ENCODE measurements at places on chromosomes 3 and 15.

DNA sequence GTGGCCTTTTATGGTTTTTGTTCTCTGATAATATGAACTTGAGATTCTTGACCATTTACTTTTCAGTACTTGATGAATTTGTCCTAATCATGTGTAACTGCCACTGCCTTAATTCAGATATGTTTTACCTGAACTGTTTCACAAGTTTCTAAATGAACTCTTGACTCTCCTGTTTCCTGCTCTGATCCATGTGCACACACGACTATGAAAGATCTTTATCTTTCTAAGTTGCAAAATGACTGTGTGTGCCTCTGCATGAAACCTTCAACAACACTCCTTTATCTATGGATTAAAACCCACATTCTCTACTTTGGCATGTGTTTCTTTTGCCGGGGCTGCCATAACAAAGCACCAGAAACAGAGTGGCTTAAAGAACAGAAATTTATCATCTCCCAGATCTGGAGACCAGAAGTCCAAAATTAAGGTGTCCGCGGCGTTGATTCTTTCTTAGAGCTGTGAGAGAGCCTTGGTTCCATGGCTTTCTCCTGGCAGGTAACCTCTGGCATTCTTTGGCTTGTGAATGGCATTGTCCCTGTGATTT, 275.0 kb downstream of the ADAMTSL3 start:
- no peak for DNase-seq

DNA sequence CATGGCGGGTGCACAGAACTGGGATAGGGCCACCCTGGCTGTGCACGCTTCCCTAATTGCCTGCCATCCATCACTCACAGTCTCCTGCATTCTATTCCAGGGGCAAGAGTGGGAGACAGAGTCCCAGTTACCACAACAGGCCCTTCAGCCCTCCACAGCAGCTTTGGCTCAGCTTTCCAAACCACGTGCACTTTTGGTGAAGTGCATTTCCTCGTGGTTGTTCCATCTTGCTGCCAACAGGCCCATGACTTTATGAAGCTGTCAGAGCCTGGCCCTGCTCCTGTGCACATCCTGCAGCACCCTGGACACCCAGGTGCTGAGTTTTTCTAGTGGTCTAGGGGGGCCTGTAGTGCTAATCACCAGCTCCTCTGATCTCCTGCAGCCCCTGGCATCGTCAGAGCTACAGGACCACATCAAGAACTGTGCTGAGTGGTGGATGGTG, 110.2 kb downstream of the ADCY5 start:
- DNase-seq, result no peak

- DNase-seq, result no peak
Observed at GRCh38 chr3:31213869-31214486, 318.7 kb upstream of the STT3B start.

DNA sequence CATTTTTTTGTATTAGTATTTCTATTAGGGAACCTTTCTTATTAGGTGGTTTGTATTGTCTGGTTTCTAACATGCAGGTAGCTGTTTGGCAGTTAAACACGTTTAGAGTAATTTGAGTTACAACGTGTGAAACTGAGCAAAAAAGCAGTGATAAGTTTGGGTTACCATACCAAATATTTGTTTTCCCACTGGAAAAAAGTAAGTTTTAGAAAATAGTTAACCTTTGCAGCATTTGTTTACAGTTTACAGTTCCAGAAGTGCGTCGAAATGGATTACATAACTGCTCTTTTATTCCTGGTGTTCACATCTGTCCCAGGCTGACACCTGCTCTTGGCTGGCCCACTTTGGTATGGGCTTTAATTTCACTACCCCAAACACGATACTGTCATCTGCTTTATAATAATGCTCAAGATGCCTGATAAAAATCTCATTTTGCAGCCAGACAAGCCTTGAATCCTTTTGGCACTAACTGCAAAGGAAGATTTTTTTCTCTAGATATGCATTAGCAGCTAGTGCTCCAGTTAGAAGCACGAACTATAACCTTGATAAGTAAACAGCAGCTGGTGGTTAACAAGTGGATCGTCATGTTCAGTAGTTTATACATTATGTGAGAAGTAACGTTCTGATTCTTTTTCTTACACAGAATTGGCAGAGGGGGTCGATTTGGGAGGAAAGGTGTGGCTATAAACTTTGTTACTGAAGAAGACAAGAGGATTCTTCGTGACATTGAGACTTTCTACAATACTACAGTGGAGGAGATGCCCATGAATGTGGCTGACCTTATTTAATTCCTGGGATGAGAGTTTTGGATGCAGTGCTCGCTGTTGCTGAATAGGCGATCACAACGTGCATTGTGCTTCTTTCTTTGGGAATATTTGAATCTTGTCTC, 5.3 kb downstream of the EIF4A2 start:
- DNase-seq, result no peak

DNA sequence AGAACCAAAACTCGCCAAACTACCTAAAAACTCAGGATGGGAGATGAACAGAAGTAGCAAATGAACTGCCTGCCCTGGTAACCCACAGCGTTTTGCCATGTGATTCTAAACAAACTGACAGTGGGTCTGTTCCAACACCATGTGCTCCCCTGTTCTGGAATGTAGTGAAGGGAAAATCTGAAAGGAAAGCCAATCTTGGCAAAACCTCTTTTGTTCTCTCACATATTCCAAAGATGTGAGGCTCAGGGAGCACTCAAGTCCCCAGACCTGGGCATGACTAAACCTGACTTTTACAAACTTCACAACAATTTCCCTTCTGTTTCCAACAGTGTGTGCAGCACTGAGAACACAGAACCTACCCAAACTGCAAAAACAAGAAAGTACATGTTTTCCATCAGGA, 116.1 kb downstream of the IMPG2 start:
- no peak for DNase-seq

DNA sequence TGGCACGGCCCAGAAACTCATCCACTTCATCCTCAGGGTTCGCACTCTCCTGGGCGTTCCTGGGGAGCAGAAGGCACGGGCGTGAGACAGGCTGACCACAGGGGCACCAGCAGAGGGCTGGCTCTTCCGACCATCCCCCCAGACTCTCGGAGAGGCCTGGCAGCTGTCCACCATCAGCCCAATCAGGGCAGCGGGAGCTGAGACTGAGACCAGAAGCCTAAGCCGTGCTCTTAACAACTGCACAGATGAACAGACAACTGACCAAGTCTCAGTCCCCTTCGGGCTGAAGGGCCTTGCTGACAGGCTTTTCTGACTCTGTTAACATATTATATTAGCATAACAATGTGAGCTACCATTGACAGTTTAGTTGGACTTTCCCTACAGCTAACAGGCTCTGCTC, 118.0 kb downstream of the SEC22A start:
- DNase-seq, result peak; percentile 37

- no peak for DNase-seq
Observed at GRCh38 chr3:133966954-133967353, 62.8 kb downstream of the SLCO2A1 start.

GRCh38 chr3:57805674-57806073, 49.6 kb downstream of the SLMAP start:
- DNase-seq, result no peak

DNA sequence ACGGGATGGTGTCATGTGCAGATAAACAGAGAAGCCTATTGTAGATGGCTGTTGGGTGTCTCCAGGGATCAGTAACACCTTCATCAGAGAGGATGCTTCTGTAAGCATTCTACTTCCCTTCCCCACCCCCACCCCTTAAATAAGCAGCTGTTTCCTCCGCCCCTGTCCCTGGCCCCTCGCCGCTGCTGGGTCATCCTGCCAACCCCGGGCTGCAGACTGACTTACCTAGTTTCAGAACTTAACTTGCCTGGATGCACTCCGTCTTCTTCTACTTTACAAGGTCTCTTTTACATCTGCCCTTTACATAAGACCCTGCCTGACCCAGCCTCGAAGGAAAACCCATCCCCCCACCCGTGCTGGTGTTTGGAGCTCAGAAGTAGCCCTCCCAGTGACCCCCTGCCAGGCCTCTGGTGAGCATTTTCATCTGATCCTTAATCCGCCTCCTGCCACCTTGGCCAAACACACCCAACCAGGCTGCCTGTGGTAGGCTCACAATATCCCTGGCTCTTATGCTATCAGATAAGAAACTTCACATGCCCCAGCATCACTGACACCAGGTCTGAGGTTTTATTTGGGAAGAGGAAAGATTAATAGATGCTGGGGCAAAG, 103.0 kb upstream of the HES1 start:
- no peak for DNase-seq

- no peak for DNase-seq
Observed at GRCh38 chr3:114567771-114568170, 273.9 kb downstream of the TIGIT start.

GRCh38 chr3:52225452-52226228, at the start of gene TLR9:
TSS of gene TLR9 (minus strand) at chr3:52225645. CDS start at chr3:52225529, 116 bp downstream.
- DNase-seq, result no peak

DNA sequence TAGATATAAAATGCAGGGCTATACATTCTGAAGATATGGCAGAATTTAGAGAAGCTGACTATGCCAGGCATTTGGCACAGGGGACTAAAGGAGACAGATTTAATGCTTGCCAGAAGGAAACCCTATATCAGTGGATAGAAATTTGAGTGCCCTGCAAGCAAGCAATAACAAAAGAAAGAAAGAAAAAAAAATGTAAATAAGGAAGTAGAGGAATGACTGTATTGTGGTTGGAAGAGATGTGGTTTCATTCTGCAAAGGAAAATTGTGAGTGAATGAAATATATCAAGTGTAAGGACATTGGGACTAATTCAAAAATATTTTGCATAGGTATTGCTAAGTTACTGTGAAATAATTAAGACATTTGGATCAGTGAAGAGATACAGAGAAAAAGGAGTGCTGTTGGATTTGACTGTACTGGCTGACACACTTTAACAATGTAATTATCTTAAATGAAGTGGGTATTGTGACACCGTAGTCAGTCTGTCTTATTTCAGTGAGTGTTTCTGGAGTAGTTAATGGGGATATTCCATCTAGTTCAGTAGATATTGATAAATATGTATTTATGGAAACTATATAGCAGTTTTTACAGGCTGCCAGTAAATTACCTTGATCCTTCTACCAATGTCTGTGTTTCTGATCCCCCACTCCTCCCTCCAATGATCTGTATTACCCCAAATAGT, 418.2 kb downstream of the CNTN4 start:
- DNase-seq, result no peak

Data from lower lobe of right lung (tissue), 2 donors.